ENCODE measurements at places on chromosomes 16 and 17.

- DNase-seq = peak; percentile 69
Measured at GRCh38 chr17:64707050-64707591, 45.0 kb upstream of the SMURF2 start.

- DNase-seq = no peak
Measured at GRCh38 chr17:39600288-39600996, 7.3 kb downstream of the NEUROD2 start.

DNA sequence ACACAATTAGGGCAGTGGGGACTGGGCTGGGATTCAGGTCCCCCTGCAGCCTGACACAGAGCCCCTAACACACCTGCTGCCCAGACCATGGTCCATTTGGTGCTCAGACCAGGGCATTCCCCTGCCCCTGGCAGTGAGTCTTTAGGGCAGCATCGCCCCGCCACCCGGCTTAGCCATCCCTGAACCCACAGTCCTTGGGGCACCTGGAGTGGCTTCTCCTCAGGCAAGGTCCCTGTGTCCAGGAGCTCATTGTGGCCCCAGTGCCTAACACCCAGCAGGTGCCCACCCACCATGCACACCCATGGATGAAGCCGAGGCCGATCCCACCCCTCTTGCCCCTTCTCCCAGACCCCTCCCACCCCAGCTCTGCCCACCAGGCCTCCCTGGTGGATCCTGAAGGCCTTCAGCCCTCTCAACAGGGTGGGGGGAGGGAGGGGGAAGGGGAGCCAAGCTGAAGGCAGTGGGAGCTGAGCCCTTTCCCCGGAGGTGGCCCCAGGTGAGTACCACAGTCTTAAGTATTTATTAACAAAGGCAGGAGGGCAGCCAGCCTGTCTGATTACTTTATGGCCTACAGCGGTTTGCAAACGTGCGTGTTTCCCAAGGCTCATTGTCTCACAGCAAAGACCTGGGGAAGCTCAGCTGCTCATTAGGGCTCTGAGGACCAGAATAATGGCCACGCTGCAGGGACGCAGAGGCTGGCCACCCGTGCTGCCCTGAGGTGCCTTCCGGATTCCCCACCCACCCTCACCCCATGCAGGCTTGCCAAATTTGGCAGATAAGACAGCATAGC, 38.5 kb downstream of the RBFOX3 start:
- no peak for DNase-seq

GRCh38 chr17:55434721-55435120, 13.1 kb upstream of the MMD start:
- DNase-seq = no peak

- DNase-seq = no peak
Measured at GRCh38 chr17:34370997-34371395, 8.0 kb upstream of the CCL1 start.

DNA sequence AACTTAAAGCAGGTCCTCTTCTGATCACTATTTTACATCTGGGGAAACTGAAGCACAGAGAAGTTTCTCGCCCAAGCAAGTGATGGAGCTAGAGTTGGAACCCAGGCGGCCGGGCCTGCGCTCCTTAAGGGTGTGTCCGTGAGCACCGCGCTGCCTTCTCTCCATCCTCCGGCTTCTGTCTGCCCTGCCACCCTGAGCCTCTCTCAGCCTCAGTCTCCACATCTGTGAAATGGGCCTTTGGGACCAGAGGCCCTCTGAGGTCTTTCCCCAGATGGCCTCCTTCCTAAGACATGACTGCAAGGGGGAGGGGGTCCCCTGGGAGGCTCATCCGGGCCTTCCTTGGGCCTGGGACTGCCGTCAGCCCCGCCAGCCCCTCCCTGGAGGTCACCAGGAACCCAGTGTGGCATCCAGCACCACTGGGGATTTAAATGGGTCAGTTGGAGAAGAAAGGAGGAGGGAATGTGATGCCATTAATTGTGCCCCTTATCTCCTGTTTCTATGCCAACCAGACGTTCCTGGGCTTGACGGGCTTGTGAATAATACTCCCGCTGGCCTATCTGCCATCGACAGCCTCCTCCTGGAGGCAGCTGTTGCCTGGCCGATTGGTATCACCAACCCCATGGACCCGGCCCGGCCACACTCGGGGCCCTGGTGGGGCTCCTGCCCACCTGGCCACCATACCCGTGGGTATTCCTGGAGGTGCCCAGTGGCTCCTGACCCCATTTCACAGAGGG, 5.1 kb downstream of the ZFPM1 start:
- no peak for DNase-seq

GRCh38 chr17:903691-904481, 75.7 kb downstream of the NXN start:
- DNase-seq = no peak

GRCh38 chr17:82797061-82797460, 42.8 kb downstream of the ZNF750 start:
- no peak for DNase-seq

DNA sequence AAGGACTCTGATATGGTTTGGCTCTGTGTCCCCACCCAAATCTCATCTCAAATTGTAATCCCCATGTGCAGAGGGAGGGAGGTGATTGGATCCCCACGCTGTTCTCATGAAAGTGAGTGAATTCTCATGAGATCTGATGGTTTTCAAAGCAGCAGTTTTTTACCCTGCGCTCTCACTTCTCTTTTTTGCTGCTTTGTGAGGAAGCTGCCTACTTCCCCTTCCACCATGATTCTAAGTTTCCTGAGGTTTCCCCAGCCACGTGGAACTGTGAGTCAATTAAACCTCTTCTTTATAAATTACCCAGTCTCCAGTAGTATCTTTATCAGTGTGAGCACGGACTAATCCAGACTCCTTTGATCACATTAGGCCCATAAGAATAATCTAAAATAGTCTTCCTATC, 719.7 kb upstream of the CDH8 start:
- no peak for DNase-seq

GRCh38 chr16:49439050-49439449, 65.4 kb downstream of the C16orf78 start:
- no peak for DNase-seq

GRCh38 chr17:12982224-12982623, 35.6 kb downstream of the ELAC2 start:
- no peak for DNase-seq

All from NCI-H460 (cell line).